ENCODE measurements at places on chromosomes 5 and 9.

GRCh38 chr9:18393340-18394130 is 80.4 kb upstream of the ADAMTSL1 start:
- DNase-seq: peak; percentile 21

DNA sequence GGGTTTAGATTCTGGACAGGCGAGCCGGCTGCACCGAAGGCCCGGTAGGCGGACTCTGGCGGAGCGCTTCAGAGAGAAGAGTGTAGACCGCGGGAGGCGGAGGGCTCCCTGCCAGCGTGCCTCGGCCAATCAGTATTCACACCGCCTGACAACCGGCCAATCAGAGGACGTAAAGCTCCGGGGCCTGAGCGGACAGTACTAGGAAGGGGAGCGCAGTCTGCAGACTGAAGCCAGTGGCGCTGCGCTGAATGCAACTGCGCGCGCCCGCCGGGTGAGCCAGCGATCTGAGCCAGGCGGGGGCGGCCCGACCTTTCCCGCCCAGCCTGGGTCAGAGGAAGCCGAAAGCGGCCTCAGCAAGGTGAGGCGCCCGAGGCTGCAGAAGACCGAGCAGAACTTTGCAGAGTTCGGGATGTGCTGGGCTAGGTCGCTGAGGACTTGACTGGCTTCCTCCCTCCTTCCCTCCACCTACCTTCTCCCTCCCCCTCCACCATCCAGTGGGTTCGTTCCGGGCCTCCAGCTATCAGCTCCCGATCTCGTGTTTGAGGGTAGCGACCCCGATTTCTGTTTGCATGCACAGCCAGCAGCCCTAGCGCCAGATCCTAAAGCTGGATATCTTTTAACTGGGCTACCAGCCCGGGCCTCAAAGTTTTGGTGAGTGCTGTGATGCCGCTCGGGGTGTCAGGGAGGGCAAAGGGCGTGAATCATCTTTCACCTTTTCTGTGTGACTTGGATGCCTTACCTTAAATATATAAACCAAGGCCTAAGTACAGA is at the start of gene DMRT2:
DMRT2 (plus strand) TSS at position 233 of the 771 bp plus-strand sequence. CDS start 1,257 bp downstream, outside the sequence.
- peak; percentile 89 for DNase-seq

GRCh38 chr9:138011951-138012500 is 134.4 kb downstream of the CACNA1B start:
- DNase-seq: no peak

DNA sequence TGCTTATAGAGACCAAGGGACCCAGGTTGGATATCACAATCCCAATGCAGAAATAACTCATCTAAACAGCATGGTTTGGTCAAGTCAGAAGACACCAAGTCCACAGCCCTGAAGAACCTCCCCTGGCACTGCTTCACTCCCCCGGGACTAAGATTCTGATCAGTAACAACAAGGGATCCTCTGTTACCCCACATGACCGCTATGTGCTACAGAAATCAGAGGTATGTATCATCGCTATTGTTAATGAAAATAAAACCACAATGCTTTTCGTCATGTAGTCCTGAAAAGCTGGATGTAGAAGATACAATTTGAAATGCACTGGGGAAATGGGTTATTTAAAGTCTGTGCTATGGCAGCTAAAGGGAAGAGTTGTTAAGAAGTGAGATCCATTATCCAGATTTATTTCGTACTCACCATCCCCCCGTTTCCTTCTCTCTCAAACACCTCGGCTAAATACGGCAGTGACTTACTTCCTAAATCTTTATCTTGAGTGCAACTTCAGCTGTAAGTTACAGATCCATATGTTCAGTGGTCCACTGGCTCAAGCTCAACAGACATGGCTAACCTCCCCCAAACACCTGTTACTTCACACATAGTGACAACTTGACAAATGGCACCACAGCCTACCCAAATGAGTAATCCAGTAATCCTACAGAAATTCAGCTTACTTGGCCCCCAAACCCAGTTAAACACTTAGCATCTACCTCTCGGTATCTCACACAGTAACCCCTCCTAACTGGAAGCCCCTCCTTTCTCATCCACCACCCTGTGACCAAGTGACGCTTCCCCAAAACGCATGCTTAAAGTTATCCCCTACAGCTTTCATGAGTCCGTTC is 129.2 kb downstream of the MYO10 start:
- DNase-seq: peak; percentile 87

GRCh38 chr5:162282191-162282590 is 214.6 kb downstream of the GABRG2 start:
- no peak for DNase-seq

DNA sequence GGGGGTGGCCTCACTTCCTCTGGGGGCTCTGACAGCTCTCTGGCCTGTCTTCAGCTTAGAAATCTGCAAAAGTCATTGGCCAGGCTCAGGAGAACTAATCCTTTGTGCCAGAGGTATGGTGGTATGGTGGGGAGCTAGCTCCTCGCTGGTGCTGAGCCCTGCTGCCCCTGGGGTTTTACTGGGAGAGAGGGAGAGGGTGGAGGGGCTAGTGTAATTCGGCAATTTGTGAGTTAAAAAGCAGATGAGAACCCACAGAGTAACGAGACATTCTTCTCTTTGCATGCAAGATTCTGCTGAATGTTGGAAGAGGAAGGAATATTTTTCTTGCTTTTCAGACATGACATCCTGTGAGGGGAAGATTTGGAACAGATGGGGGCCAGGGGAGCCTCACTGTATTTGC is 65.5 kb upstream of the SPRY4 start:
- DNase-seq: no peak

GRCh38 chr9:76302947-76303550 is 91.2 kb downstream of the RFK start:
- no peak for DNase-seq

- DNase-seq: no peak
Measured at GRCh38 chr9:4126184-4126865, 173.5 kb downstream of the GLIS3 start.

DNA sequence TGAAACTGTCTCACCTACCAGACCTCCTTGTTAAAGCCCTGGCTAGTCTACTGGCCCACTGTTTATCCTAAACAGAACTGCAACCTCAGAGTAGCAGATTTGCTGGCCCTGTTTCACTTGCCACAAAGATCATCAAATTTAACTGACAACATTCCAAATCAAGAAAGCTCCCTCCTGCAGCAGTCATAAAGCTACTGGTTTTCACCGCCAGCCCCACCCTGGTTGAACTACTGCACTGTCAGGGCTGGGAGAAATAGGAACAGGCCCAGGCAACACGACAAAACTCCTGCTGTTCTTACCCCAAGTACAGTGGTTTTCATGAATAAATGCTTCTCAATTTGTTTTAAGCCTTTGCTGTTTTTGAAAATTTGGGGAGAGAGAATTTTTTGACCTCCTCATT is 63.0 kb downstream of the NR6A1 start:
- no peak for DNase-seq

GRCh38 chr5:164053123-164053522 is 547.7 kb downstream of the MAT2B start:
- DNase-seq: no peak

- DNase-seq: no peak
Measured at GRCh38 chr5:159319832-159320231, 10.5 kb downstream of the IL12B start.

DNA sequence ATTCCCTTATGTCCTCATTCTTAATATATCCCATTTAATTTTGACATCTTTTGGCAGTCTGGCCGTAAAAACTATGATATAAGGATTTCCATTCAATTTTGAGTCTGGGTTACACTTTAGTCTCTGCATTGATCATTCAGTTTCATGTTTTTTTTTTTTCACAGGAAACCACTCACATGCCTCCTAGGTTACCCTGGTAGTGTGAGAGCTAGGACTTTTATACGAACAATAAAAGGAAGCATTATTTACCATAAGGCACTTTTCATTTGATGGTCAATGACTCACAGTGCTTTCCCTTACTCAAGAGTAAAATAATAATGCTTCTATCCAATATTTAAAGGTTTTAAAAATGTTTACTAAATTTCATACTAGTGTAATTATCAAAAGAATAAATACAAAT is 16.4 kb upstream of the DMAC1 start:
- no peak for DNase-seq

DNA sequence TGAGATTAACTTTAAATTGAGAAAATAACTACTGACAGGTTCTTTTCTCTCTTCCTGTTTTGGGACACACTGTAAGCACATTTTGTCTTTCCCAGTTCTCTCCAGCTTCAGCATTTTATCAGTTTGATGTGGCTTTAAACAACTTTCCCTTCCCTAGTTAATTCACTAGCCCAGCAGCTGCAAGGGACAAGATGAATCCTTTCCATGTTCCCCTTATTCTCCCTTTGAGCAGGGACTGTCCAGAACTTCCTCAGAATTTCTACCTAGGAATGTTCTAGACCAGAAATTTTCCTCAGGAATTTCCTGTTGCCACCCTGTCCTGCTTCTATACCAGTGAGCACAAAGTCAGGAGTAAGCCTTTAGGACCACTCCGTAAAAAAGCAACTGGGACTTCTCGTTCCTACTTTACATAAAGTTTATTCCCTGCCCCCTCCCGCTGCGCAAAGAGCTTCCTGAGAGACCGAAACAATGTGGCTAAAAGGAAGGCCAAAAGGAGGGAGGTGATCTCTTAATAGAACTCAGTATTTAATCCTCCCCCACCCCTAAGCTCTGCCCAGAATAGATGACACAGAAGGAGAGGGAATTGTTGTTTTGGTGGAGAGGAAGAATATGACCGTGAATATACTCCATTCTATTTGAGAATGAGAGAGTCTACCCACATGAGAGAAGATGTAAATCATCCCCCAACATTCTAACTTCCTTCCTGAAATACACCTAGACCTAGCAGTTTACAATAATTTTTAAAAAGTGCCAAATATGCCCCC is 61.9 kb downstream of the GLIS3 start:
- no peak for DNase-seq

- DNase-seq: no peak
Measured at GRCh38 chr9:93902051-93902779, 52.9 kb downstream of the BARX1 start.

DNA sequence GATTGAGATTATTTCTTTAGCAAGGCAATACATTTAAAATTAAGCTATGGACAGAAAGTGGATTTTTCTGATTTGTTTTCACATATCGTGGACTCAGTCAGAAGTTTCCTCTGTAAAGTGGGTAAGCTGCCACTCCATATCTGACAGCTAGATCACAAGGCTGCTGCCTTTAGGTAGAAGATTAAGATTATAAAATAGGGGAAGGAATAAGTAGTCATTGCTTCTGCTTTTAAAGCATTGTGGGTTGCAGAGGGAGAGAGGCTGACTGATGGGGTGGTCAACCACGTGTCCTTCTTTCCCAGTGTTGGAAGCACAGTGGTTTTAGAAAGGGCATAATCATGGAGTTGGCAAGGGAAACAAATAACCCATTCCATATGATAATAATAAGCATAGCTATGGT is 74.3 kb upstream of the MOCS2 start:
- DNase-seq: no peak

GRCh38 chr5:42772265-42772993 is 15.8 kb downstream of the CCDC152 start:
- no peak for DNase-seq

GRCh38 chr5:3025392-3025791 is 273.9 kb upstream of the IRX2 start:
- DNase-seq: no peak

GRCh38 chr5:135235551-135236227 is 163.3 kb downstream of the MACROH2A1 start:
- DNase-seq: no peak

- DNase-seq: no peak
Measured at GRCh38 chr5:9192266-9192665, 353.6 kb downstream of the SEMA5A start.

GRCh38 chr9:116002624-116003023 is 151.0 kb upstream of the PAPPA start:
- DNase-seq: no peak

DNA sequence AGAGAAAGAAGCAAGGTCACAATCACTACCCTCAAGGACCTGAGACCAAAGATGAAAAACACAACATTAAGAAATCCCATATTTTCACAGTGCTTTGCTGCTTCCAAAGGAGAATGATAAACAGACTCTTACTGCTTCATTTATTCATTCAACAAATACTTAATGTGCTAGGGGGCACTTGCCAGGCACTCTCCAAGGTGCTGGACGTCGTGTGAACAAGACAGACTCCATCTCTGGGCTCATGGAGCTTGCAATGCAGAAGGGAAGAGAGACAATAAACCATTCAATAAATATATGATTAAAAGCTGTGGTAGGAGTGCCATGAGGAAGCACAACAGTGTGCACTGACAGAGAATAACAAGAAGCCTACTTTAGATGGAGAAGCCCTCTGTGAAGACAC is 327.7 kb downstream of the CDK5RAP2 start:
- no peak for DNase-seq

GRCh38 chr5:180102636-180103035 is 31.1 kb upstream of the RNF130 start:
- DNase-seq: no peak

DNA sequence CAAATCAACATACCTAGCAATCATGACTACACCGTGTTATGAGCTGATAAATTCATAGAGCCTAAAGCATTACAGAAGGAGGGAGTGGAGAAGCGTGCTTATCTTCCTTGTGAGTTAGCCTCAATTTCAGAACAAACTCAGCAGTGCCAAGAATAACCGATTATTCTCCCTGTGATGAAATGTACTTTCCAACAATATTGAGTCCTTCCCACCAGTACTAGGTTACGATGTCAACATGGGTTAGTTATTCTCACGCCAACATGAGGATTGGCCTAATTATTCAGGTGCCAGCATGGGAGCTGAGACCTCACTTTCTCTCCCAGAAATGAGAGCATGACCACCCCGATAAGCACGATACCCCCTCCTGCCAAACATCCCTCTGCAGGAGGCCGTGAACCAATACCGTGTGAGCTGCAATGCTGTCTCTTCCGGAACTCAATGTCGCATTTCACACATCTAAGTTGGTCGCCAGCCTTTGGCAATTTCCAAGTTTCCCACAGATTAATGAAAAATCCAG is 193.7 kb downstream of the ENC1 start:
- no peak for DNase-seq

GRCh38 chr5:179766021-179766725 is 27.6 kb upstream of the LTC4S start:
- no peak for DNase-seq
